ENCODE measurements at places on chromosomes 4 and X.

DNA sequence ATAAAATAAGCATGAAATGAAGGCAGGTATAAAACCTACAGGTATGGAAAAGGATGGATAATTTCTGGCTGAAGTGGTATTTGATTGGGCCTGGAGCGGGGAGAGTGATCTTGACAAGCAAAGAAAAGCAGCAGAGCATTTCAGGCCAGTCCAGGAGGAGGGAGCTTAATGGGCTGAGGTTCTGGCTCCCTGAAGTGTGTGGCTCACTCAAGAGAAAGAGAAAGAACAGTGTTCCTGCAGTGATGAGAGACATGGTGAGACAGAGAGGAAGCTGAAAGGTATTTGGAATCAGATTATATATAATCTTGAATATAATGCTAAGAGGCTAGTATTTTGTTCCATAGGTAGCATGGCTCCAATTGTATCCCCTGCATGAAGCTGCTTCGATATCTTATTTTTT, 153.5 kb downstream of the MGST2 start:
- DNase-seq = no peak

DNA sequence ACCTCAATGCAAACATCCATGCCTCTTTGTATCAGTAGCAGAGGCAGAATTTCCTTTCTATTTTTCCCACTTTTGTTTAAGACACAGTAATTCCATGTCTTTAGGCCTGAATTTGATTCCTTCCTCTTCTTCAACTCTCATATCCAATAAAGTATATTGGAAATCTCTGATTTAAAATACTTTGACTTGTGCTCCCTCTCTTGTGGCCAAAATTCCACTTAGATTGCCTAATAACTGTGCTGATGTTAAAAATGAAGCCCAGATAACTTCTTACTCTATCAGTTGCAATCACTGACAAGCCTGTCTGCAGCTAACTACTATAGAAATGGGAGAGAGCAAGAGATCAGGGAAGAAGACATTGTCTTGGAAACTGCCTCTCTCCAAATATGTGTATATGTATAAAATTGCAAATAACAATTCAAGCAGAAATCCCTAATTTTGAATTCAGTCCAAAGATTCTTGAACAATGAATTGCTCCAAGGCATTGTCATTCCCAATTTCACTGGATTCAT, 163.5 kb upstream of the SPIN4 start:
- DNase-seq = no peak

GRCh38 chr4:111788099-111788498, 357.2 kb upstream of the FAM241A start:
- no peak for DNase-seq

DNA sequence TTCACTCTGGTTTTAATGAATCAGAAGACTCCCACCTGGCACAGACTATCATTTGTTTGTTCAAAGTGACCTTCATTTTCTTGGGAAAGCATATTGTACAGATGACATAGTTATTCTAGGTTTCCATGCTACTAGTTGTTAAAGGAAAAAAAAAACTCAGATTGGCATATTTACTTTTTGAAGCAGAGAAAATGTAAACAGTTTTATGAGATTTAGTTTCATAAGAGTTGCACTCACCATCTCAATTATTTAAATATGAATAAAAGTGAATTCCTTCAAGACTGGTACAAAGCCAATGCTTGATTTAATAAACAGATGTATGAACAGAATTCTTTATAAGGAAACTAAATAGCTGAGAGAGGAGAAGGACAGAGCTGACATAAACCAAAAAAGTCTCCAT, 280.3 kb upstream of the UGT8 start:
- no peak for DNase-seq

- DNase-seq = no peak
Observed at GRCh38 chr4:7945709-7946380, 6.2 kb upstream of the AFAP1 start.

GRCh38 chr4:121749225-121749624, 15.7 kb downstream of the SMIM43 start:
- no peak for DNase-seq

DNA sequence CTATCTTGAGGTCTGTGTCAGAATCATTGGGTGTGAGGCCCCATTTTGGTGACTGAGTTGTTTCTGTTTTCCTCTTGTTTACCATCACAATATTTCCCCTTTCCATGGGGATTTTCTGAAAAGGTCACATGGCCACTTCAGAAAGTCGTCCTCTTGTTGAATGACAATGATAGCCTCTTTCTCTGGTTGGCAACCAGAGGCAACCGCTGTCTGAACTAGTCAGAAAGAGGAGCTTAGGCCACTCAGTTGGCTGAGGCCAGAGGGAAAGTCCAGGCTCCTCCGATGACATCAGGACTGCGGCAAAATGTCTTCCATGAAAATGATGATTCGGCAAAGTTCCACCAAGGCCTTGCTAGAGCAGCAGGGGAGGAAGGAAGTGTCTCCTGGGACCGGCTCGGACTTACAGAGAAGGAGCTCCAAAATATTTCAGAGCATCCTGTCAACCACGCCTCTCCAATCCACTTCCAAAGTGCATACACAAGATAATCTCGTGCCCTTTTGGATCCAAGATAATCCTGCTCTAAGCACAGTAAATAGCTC, 19.1 kb upstream of the RBM47 start:
- no peak for DNase-seq

GRCh38 chrX:39814391-39814790, 283.4 kb downstream of the BCOR start:
- no peak for DNase-seq

All from stimulated activated CD8-positive, alpha-beta memory T cell treated with anti-CD3 and anti-CD28 coated beads, Interleukin-4, amount 100 ng/mL, for 4 hours (primary cell).